Sciatic nerve (tissue), 2 donors: ENCODE measurements at places on chromosomes 11 and 22.

DNA sequence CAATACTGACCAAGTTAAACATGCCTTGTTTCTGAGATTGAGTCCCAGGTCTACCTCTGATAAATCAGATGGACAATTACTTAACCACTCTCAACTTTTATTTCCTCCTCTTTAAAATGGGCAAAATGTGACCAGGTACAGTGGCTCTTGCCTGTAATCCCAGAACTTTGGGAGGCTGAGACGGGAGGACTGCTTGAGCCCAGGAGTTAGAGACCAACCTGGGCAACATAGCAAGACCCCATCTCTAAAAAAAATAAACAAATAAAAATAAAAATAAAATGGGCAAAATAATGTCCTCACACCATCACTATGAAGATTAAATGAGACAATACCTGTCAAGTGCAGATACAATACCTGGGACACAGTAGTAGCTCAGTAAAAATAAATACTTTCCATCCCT, 33.0 kb downstream of the FZD4 start:
- DNase-seq, result no peak

GRCh38 chr11:12792590-12792989, 118.4 kb downstream of the TEAD1 start:
- no peak for DNase-seq

DNA sequence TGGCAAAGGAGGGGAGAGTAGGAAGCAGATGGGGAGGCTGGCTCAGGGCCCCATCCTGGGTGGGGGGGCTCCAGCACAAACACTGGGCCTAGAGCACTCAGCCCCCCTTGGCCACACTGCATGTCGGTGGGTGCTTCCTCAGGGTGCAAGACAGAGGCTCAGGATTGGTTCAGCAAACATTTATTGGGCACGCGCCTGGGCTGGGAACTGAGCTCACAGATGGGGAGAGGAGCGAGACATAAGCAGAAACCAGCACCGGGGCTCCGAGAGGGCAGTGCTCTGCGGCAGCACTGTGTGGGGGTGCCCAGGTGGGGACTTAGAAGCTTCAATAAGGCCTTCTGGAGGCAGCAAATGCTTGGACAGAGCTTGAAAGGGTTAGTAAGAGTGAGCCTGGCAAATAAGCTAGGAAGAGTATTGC, 12.1 kb upstream of the EHD1 start:
- DNase-seq, result no peak

DNA sequence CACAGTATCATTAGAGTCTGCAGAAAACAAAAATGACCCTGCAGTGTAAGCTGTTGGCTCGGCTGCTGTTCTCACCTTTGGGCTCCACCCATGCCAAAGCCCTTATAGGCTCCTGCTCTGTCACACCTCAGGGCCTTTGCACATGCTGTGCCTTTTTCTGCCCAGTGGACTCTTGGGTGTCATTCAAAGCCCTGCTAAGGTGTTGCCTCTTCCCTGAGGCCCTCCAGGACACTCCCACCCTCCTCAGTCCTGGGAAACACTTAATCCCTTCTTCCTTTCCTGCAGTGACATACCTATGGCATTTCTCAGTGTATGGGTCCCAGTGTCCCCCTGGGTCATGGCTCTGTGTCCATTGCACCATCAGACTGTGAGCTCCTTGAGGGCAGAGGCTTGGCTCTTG, 29.1 kb upstream of the CACNG2 start:
- DNase-seq, result peak; percentile 5

DNA sequence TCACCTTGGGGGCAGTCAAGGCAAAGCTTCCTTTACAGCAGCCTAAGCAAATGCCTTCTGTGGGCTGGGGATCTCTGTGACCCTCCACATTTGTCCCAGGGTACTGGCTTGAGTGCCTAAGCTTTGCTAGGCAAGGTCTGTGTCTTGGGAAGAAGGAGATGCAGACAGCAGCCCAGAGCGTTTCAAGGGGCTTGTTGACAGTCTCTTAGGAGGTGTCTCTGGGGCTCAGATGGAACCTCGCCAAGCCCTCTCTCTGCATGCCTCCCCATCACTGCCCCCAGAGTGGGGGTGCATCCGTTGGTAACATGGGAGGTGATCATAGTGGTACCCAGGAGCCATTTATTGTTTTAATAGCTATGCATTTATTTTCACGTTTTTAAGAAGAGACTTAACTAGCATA, 29.1 kb upstream of the TMPRSS4 start:
- DNase-seq, result no peak

DNA sequence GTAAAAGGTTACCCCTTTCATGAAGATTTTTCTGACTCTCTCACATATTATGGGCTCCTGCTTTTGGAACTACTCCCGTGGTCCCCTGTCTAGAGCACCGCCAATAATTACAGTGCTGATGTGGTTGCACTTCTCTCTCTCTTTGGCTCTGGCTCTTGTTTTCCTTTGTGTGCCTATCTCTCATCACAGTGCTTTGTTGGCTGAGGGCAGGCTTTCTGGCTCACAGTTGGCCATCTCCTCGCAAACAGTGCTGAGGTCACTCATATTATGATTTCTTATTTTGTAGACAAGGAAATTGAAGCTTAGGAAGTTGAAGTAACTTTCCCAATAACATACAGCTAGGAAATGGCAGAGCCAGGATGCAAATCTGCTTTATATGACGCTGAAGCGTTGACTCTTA, 192.5 kb downstream of the DDX10 start:
- DNase-seq, result no peak

GRCh38 chr22:19612866-19613572, 88.8 kb upstream of the CLDN5 start:
- no peak for DNase-seq

DNA sequence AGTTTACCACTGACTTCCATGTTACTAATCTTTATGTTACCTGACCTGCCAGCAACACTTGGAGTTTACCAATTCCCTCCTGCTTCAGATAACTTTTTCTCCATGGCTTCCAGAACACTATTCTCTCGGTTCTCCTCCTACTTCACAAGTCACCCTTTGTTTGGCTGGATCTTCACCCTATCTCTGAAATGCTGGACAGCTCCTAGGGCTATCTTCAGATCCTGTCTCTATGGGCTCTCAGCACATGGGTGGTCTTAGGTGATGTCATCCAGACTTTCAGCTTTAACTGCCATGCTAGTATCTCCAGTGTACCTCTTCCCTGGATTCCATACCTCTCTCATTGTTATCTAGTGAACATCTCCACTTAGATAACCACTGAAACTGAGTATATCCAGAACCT, 12.2 kb upstream of the VWCE start:
- no peak for DNase-seq

DNA sequence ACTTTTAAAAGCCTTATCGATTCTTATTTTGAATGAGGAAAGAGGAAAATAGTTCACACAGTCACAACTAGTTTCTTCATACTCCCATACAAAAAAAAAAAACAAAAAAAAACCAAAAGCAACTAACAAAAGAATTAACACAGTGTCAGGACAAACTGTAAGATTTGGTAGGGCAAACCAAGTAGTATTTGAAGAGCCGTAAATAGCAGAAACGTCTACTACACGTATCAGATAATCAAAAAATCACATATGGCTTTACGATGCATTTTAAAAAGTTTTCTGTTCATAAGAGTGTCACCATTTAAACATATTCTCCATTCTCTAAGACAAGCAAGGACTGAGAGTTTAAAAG, 2.3 kb downstream of the PICALM start:
- no peak for DNase-seq

- DNase-seq, result no peak
Measured at GRCh38 chr11:45303316-45303715, 17.2 kb upstream of the SYT13 start.

GRCh38 chr22:46088541-46089311, 61.6 kb upstream of the PPARA start:
- DNase-seq, result peak; percentile 74

- DNase-seq, result no peak
Measured at GRCh38 chr22:19120829-19121630, 1.2 kb downstream of the DGCR2 start.

GRCh38 chr11:75539459-75540334, 14.0 kb upstream of the GDPD5 start:
- no peak for DNase-seq

DNA sequence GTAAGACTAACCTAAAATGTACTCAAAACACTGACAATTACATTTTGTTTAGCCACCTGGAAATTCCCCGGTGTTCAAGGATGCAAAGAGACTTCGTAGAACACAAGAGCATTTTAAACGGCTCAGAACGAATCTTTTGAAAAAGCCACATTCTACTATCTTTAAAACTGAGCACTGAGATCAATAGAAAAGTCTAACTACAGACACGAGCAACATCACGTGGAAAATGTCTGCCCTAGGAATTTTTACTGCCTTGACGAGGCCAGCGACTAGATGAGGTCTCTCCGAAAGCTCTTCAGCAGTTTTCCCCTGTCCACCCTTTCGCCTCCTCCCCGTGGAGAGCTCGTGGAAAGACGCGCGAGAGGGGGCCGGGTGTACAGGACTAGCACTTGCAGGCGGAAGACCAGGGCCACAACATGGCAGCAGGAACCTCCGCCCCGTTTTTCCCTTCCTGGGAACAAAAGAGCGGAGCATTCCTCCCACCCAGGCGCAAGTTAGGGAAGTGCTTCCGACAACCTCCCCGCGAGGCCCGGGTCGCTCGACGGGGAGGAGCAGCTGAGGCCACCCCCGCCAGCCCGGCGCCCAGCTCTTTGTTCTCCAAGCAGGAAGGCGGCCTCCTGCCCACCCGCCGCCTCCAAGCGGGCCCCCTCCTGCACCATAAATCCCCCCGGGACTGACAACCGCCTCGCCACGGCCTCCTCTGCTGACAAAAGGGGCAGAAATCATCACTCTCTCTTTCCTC, 1.1 kb downstream of the EIF4G2 start:
- peak; percentile 82 for DNase-seq

DNA sequence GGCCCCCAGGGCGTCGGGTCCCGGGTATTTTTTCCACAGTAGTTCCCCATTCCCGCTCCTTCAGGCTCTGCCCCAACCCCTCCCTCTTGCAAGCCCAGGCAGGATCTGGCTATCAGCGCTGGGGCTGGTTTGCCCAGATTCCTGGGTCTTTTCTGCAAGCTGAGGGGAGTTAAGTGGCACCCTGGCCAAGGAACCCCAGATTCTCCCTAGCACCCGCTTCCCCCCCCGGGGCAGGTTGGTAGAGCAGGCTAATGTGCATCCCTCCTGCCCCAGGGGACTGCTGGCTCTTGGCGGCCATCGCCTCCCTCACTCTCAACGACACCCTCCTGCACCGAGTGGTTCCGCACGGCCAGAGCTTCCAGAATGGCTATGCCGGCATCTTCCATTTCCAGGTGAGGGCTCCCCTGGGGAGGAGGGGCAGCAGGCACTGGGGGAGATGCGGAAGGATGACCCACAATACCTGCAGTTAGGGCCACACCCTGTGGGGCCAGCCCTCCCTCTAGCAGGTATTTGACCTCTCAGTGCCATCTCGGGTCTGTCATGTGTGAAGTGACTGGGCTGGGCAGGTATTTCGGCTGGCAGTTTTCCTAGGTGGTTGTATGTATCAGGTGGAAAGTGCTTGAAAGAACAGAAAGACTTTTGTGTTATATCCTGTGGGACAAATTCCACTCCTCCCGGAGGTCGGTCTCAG, 1.6 kb downstream of the CAPN1 start:
- DNase-seq, result peak; percentile 64
